Caco-2 (cell line): ENCODE measurements at places on chromosomes 5 and 9.
A peak's percentile ranks its signal among the peaks of the same experiment; 100 is the strongest.

DNA sequence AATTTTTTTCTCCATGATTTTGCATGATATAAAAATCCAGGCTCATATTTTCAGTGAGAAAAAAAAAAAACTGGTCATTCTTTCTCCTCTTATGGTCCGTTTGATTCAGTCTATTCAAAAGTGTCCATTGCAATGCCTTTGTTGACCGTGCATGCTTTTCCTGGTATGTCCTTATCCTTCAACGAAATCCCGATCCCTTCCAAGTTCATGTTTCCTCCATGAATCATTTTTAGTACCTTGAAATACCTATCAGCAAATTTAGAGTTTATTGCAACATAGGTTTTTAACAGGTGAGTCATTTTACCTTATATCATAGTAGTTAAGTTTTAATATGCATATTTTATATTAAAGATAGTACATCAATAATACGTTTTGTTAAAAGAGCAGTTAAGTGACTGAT is 773.8 kb upstream of the CHD1 start:
- DNase-seq = no peak

DNA sequence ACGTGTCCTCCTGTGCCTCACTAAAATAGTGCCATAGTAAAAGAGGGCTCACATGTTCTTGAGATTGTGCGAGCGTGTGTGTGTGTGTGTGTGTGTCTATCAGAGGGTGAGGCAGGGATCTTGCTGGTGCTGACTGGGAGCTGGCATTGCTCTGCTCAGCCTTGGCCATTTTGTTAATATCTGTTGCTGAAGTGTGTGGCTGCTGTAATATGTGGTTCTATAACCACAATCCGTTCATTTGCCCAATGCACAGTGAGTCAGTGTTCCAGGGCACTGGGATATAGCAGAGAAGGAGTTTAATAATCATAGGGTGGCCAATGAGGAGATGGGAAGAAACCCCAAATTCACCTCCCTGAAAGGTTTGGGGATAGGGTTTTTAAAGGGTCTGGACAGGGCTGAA is 61.3 kb downstream of the RASGRF2 start:
- no peak for DNase-seq

DNA sequence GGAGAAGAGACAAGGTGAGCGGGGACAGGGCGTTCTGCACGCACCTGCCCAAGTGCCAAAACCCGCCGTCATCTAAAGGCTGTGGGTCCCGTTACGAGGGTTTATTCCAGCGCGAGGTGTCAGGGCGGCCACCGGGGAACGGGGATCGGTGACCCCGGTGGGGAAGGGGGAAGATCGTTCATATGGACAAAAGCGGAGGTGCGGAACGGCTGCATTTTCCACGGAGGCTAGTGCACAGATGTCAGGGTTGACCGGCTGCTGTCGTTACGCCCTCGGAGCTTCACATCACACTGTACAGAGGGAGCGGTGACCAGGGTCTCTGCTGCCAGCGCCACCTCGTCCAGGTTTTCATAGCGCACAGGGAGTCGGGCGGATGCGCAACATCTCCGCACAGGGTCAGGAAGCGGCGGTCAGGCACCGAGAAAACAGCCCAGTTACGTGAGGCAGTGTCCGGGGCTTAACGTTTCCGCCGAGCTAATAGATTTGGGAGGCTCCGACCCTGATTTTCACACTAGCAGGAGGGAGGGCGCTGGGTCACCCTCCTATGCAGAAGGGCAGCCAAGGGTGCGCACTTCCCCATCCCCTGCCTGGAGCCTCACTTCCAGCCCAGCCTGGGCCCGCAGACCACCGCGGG is 13.5 kb downstream of the BTNL9 start:
- peak; percentile 36 for DNase-seq

GRCh38 chr5:369151-369868 is 47.8 kb downstream of the AHRR start:
- no peak for DNase-seq

- DNase-seq = no peak
These were observed 101.1 kb downstream of the TMEM215 start for GRCh38 chr9:32884482-32884881.

- DNase-seq = no peak
These were observed 119.1 kb downstream of the VAV2 start for GRCh38 chr9:133873009-133873408.

DNA sequence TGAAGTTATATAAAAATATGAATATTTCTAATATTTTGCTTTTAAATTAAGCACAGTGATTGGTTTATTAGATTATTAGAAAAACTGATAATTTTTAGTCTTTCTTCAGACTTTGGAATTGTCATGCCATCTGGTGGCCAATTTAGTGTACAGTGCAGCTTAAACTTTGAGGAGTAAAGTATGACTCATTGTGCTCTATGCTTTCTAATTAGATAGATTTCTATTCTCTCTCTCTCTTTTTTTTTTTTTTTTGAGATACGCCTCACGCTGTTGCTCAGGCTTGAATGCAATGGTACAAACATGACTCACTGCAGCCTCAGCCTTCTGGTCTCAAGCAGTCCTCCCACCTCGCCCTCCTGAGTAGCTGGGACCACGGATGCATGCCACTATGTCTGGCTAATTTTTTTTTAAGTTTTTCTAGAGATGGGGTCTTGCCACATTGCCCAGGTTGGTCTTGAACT is 42.1 kb upstream of the GPR21 start:
- no peak for DNase-seq
